Natural killer cell treated with Interleukin-12 subunit alpha and Interleukin-12 subunit beta and Interleukin-15 and Interleukin-18, amount 100 ng/mL, for 72 hours (primary cell): ENCODE measurements at places on chromosomes 2 and 18. TPM values are rescaled to one million over a fixed set of nuclear protein-coding genes. Genes with fewer than 3 reads are reported as not detected.

GRCh38 chr2:71669058-71669456 is 215.7 kb downstream of the DYSF start:
- DNase-seq, result no peak
- H3K27me3 ChIP-seq, result no peaks in the 10 kb centered on the region
- no peaks in the 10 kb centered on the region for H3K36me3 ChIP-seq
- H3K27ac ChIP-seq, result no peak overlapping the region

The DLGAP1 gene
- total RNA-seq, result not detected

GRCh38 chr2:12676771-12677170 is 40.0 kb upstream of the TRIB2 start:
- no peak for DNase-seq
- no peak overlapping the region for H3K27ac ChIP-seq
- H3K27me3 ChIP-seq, result no peaks in the 10 kb centered on the region
- no peak overlapping the region for H3K4me3 ChIP-seq
- H3K4me1 ChIP-seq, result no peaks in the 10 kb centered on the region

GRCh38 chr2:74004212-74005182 is 19.8 kb downstream of the TET3 start:
- peak; percentile 44 for DNase-seq
- H3K4me3 ChIP-seq, result peak overlapping the region; percentile 41
- peak overlapping the region; percentile 83 for H3K27ac ChIP-seq
- peaks cover 78% of the 10 kb centered on the region for H3K4me1 ChIP-seq

The POTEJ gene
- not detected for total RNA-seq

The PRKAG3 gene
- not detected for total RNA-seq

DNA sequence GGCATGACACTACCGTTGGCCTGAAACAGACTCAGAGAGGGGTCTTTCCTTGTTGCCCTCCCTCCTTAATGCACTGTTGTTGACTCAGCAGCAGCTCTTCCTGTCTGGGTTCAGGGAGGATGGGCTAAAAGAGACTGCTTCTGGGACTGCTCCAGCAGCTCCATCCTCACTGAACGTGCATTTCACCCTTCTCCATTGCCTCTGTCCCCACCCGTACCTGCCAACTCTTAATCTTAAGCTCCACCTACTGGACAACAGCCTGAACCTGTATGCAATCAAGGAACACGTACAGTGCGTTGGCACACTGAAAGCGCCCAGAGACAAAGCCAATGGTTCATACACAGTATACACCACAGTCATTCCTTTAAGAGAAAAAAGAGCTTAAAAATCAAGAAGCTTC is 230.8 kb upstream of the RAB6C start:
- no peak overlapping the region for H3K4me3 ChIP-seq
- no peak for DNase-seq
- H3K27ac ChIP-seq, result no peak overlapping the region
- no peaks in the 10 kb centered on the region for H3K36me3 ChIP-seq
- no peaks in the 10 kb centered on the region for H3K4me1 ChIP-seq

DNA sequence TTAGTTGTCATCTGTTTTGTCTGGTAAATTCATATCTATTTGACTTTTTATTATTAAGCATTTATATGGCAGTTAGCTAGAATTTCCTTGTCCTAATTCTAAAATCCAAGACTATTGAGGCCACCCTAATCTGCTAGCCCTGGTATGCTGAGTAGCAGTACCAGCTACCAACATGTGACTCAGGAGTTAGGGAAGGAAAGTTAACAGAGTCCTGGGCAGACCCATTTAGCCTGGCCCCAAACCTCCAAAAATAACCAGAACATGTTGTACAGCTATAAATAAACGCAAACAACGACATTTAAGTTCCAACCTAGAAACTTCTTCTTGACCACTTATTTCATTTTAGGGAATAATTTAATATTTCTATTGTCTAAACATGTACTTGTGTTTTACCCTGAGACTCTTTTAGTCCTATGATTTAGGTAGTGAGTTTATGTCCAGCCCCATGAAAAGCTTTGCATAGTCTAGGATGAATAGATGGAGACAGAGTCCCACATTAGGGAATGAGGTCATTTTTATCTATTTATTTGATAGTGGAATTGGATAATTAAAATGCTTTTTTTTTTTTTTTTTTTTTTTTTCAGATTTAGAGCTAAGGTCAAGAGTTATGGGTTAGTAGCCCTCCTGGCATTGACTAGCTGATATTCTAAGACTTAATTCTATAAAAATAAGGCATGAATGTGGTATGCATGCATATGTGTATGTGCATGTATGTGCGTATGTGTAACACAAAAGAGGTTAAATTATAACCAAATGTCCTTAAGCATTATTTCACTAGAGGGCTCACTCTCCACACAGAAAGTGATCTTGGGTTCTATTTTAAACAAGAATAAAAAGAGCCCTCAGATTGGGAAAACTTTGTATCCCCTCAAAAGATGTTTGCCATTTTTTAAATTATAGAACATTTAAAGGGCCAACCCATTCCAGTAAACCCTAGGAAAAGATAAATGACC is 160.1 kb upstream of the MAPRE2 start:
- no peak overlapping the region for H3K4me3 ChIP-seq
- H3K27me3 ChIP-seq, result peaks cover 25% of the 10 kb centered on the region
- H3K27ac ChIP-seq, result no peak overlapping the region

DNA sequence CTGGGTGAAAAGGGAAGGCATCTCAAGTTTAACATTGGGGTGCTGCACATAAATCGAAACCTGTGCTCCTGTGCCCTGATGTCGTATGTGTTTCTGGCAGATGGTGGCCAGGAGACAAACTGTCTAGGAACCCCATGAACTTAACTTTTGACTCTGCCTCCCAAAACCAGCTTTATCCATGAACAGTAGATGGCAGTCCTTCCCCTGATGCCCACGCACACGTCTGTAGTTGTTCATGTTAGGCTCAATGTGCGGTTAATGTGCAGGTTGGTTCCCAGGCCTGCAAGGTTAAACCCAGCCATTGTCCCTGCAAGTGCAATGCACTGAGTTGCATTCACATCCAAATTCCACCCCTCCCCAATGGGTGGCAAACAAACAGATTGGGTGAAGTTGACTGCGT is 44.1 kb upstream of the SIX3 start:
- H3K27ac ChIP-seq, result no peak overlapping the region
- no peak for DNase-seq
- no peak overlapping the region for H3K4me3 ChIP-seq
- H3K27me3 ChIP-seq, result peaks cover 7% of the 10 kb centered on the region

- H3K4me3 ChIP-seq, result no peak overlapping the region
- no peaks in the 10 kb centered on the region for H3K36me3 ChIP-seq
- no peak for DNase-seq
- no peaks in the 10 kb centered on the region for H3K4me1 ChIP-seq
- no peaks in the 10 kb centered on the region for H3K27me3 ChIP-seq
These were observed 187.0 kb upstream of the COL3A1 start for GRCh38 chr2:188787021-188787657.

The GPR35 gene
- total RNA-seq, result 7.6 TPM

GRCh38 chr18:78914249-78914935 is 65.2 kb upstream of the SALL3 start:
- H3K4me3 ChIP-seq, result no peak overlapping the region
- no peaks in the 10 kb centered on the region for H3K36me3 ChIP-seq
- DNase-seq, result no peak
- peaks cover 3% of the 10 kb centered on the region for H3K27me3 ChIP-seq
- H3K27ac ChIP-seq, result no peak overlapping the region

GRCh38 chr2:25545899-25546298 is 127.5 kb downstream of the DTNB start:
- H3K4me1 ChIP-seq, result peaks cover under 1% of the 10 kb centered on the region
- no peaks in the 10 kb centered on the region for H3K36me3 ChIP-seq
- H3K27me3 ChIP-seq, result no peaks in the 10 kb centered on the region
- no peak overlapping the region for H3K27ac ChIP-seq
- no peak overlapping the region for H3K4me3 ChIP-seq

GRCh38 chr2:220182790-220183189 is 555.4 kb downstream of the SLC4A3 start:
- H3K4me3 ChIP-seq, result no peak overlapping the region
- no peaks in the 10 kb centered on the region for H3K27me3 ChIP-seq
- H3K36me3 ChIP-seq, result no peaks in the 10 kb centered on the region
- no peaks in the 10 kb centered on the region for H3K4me1 ChIP-seq
- no peak for DNase-seq
- H3K27ac ChIP-seq, result no peak overlapping the region

GRCh38 chr18:24136967-24137373 is 1.9 kb upstream of the CABYR start:
- no peak overlapping the region for H3K27ac ChIP-seq
- peaks cover 15% of the 10 kb centered on the region for H3K27me3 ChIP-seq
- peaks cover 16% of the 10 kb centered on the region for H3K4me1 ChIP-seq
- peaks cover 5% of the 10 kb centered on the region for H3K36me3 ChIP-seq
- H3K4me3 ChIP-seq, result no peak overlapping the region

The GNLY gene
- total RNA-seq, result 903 TPM

DNA sequence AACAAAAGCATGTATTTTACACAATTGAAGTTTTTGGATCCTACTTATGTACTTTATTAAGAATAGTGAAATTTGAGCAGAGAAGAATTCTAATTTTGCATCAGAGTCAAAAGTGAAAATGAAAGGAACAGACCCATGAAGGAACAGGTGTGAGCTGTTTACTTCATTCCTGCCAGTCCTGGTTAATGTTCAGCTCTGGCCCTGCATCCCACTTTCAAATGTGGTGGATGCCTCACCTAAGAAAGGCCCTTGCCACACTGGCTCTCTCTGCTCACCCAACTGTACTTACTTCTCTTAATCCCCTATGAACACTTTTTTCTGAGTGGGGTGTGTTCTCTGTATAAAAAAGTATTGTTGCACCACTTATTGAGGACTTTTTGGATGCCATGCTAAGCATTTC is 22.2 kb downstream of the FAM110C start:
- no peak for DNase-seq
- no peak overlapping the region for H3K4me3 ChIP-seq
- peaks cover 5% of the 10 kb centered on the region for H3K36me3 ChIP-seq
- H3K27me3 ChIP-seq, result no peaks in the 10 kb centered on the region
- no peak overlapping the region for H3K27ac ChIP-seq

- no peaks in the 10 kb centered on the region for H3K4me1 ChIP-seq
- DNase-seq, result no peak
- H3K4me3 ChIP-seq, result no peak overlapping the region
- no peak overlapping the region for H3K27ac ChIP-seq
These were observed 77.0 kb downstream of the CTIF start for GRCh38 chr18:48615566-48616401.

DNA sequence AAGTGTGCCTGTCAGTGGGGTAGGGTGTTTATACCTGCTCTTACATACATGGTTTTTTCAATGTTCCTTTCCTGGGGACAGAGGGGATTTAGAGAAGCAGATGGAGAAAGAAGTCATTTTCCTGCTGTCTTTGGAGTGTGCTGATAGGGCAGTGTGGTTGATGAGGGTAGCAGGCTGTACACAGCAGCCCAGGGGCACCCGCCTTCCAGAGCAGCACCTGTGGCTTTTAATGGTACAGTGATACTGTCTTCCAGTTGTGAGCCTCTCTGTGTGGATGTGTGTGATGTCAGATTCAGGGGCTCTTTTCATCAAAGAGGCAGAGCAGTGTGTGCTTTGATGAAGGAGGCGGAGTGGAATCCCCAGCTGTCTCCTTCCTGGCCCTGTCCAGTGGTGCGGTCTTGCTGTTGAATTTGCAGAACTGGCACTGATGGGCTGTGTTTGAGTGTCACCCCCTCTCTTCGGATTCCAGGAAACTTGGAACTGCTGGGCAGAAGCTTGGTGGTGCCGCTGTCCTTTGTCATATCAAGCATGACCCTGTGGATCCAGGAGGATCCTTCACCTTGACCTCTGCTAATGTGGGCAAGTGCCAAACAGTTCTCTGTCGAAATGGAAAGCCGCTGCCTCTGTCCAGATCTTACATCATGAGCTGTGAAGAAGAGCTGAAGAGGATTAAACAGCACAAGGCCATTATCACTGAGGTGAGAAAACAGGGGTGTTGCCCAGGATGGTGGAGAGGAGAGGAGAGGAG is 259.8 kb downstream of the PHLPP1 start:
- H3K4me3 ChIP-seq, result no peak overlapping the region
- no peaks in the 10 kb centered on the region for H3K4me1 ChIP-seq
- DNase-seq, result no peak
- no peaks in the 10 kb centered on the region for H3K27me3 ChIP-seq
- no peaks in the 10 kb centered on the region for H3K36me3 ChIP-seq
- H3K27ac ChIP-seq, result no peak overlapping the region

The FIGN gene
- not detected for total RNA-seq

GRCh38 chr18:9688036-9688741 is 19.9 kb upstream of the RAB31 start:
- peaks cover 5% of the 10 kb centered on the region for H3K27me3 ChIP-seq
- no peak for DNase-seq
- H3K4me3 ChIP-seq, result no peak overlapping the region
- H3K4me1 ChIP-seq, result peaks cover 4% of the 10 kb centered on the region
- no peaks in the 10 kb centered on the region for H3K36me3 ChIP-seq

DNA sequence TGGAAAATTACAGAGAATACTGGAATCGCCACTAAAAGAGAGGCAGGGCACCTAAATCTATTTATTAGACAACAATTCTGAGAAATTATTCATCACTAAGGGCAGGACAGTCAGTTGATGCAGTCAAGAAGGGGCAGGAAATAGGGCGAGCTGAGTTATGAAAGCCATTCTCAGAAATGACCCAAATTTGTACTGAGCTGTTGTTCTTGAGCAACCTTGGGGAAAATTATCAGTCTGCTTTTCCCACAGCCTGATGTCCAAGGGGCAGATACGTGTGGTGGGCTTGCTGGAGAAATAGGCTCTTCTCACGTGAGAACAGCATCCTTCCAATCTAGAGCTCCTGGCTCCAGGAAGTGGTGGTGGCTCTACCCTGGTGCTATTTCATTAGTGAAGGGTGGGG is 38.6 kb downstream of the STON1 start:
- no peak overlapping the region for H3K27ac ChIP-seq
- H3K27me3 ChIP-seq, result peaks cover 10% of the 10 kb centered on the region
- no peak for DNase-seq
- H3K4me1 ChIP-seq, result no peaks in the 10 kb centered on the region
- H3K36me3 ChIP-seq, result no peaks in the 10 kb centered on the region
- peak overlapping the region; percentile 31 for H3K4me3 ChIP-seq

DNA sequence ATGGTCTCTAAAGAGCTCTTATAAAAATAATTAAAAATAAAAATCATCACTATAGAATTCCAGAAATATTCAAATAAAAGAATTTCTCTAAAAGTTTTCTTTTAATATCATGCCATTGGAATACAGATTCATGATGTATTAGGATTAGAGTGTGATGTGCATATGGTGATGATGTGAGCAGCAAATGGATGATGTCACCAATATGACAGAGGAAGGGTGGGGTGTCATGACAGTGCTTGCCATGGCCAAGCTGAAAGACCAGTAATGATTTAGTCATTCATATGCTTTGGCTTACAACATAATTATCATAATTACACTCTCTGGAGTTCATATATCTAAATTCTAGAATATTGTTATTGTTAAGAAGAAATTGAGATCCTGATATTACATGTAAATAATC is 27.4 kb upstream of the TTC32 start:
- no peak for DNase-seq
- H3K27me3 ChIP-seq, result no peaks in the 10 kb centered on the region
- peaks cover 40% of the 10 kb centered on the region for H3K36me3 ChIP-seq
- no peak overlapping the region for H3K27ac ChIP-seq
- no peaks in the 10 kb centered on the region for H3K4me1 ChIP-seq
- no peak overlapping the region for H3K4me3 ChIP-seq

The HK2 gene
- total RNA-seq, result 71.3 TPM

The LCT gene
- total RNA-seq, result 0.33 TPM

The IL37 gene
- total RNA-seq, result not detected

- no peak for DNase-seq
- no peaks in the 10 kb centered on the region for H3K36me3 ChIP-seq
- no peak overlapping the region for H3K27ac ChIP-seq
- H3K4me3 ChIP-seq, result no peak overlapping the region
- peaks cover 25% of the 10 kb centered on the region for H3K27me3 ChIP-seq
These were observed 88.2 kb downstream of the SCG2 start for GRCh38 chr2:223513771-223514455.
